ENCODE measurements at places on chromosomes 2 and 18. TPM values are rescaled to one million over a fixed set of nuclear protein-coding genes. Genes with fewer than 3 reads are reported as not detected.

- H3K27ac ChIP-seq: no peak overlapping the region
- H3K36me3 ChIP-seq: no peaks in the 10 kb centered on the region
- peaks cover 7% of the 10 kb centered on the region for H3K27me3 ChIP-seq
- no peak overlapping the region for H3K4me3 ChIP-seq
Measured at GRCh38 chr2:177896587-177896986, 176.0 kb downstream of the PDE11A start.

The GULP1 gene
- not detected for total RNA-seq

GRCh38 chr2:231482806-231483391, 18.6 kb upstream of the NCL start:
- H3K36me3 ChIP-seq: no peaks in the 10 kb centered on the region
- peak overlapping the region; percentile 70 for H3K4me3 ChIP-seq
- peaks cover 21% of the 10 kb centered on the region for H3K4me1 ChIP-seq
- DNase-seq: peak; percentile 60
- no peaks in the 10 kb centered on the region for H3K27me3 ChIP-seq
- peak overlapping the region; percentile 79 for H3K27ac ChIP-seq

GRCh38 chr18:38933322-38933721, 1367.7 kb upstream of the CELF4 start:
- H3K27ac ChIP-seq: no peak overlapping the region
- no peak overlapping the region for H3K4me3 ChIP-seq
- no peaks in the 10 kb centered on the region for H3K4me1 ChIP-seq
- H3K36me3 ChIP-seq: no peaks in the 10 kb centered on the region
- no peaks in the 10 kb centered on the region for H3K27me3 ChIP-seq

DNA sequence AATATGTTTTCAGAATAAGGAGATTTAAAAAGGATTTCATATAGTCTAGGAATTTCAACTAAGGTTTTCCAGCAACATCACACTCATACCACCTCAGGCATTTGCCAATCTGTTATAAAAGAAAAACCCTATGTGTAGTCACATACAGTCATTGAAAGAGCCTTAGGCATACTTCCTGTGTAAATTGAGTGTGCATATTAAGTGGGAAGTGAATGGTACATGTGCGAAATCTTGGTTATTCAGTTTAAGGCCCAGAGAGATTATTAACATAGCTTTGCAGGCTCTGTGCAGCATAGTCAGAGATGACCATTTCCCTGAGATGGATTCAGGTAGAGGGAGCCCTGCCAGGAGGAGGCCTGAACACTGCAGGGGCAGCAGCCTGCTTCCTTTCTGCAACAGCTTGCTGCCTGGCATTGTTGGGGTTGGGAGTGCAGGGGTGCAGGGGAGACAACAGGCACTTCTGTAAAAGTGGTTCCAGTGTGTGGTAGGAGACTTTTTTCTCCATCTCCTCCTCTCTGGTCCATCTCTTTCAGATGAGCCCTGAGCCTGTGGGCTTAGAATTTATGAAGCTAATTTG, 100.1 kb upstream of the OSR1 start:
- peaks cover 5% of the 10 kb centered on the region for H3K27me3 ChIP-seq
- no peaks in the 10 kb centered on the region for H3K36me3 ChIP-seq
- no peak overlapping the region for H3K27ac ChIP-seq
- no peak overlapping the region for H3K4me3 ChIP-seq
- DNase-seq: no peak
- no peaks in the 10 kb centered on the region for H3K4me1 ChIP-seq

DNA sequence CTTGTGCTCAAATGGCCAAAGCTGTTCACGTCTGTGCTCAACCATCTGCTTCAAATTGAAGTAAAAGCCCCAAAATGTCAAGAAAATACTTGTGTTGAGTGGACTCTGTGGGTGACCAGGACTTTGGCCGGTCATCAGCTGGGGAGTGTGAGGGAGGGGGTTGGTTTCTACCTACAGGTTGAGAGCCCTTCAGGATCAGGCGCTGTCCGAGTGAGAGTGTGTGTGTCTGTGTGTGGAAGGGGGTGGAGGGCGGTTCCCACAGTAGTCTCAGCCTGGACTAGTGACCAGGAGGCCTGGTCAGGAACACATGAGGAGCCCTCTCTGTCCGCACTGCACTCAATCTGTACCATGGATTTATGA, 34.2 kb downstream of the ATOH8 start:
- peaks cover 2% of the 10 kb centered on the region for H3K4me1 ChIP-seq
- no peak overlapping the region for H3K4me3 ChIP-seq
- no peaks in the 10 kb centered on the region for H3K36me3 ChIP-seq
- peaks cover 8% of the 10 kb centered on the region for H3K27me3 ChIP-seq
- DNase-seq: no peak

DNA sequence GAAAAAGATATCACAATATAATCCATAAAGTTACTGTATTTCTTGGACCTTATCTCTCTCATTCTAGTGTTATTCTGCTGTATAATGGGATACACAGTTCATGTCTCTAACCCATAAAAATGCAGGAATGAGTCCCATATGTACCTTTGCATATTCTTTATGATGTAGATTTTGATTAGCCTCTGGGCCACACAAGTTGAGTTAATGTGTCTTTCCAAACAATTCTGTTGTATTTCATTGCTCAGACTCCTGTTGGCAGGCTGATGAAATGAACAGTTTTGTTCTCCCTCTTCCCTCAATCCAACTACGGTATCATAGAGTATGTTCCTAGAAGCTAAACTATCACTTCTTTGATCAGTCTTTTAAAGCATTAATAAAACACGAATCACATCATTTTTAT, 113.2 kb upstream of the SATB2 start:
- no peaks in the 10 kb centered on the region for H3K36me3 ChIP-seq
- H3K27me3 ChIP-seq: peaks cover 12% of the 10 kb centered on the region
- no peak overlapping the region for H3K27ac ChIP-seq
- H3K4me1 ChIP-seq: no peaks in the 10 kb centered on the region
- no peak for DNase-seq

The ASB18 gene
- total RNA-seq: not detected

GRCh38 chr18:67467188-67467587, 49.3 kb downstream of the DSEL start:
- H3K4me1 ChIP-seq: peaks cover 14% of the 10 kb centered on the region
- H3K27ac ChIP-seq: no peak overlapping the region
- H3K4me3 ChIP-seq: no peak overlapping the region

GRCh38 chr2:21234001-21234400, 110.2 kb downstream of the TDRD15 start:
- DNase-seq: no peak
- H3K27me3 ChIP-seq: peaks cover 7% of the 10 kb centered on the region
- no peaks in the 10 kb centered on the region for H3K36me3 ChIP-seq
- no peaks in the 10 kb centered on the region for H3K4me1 ChIP-seq
- H3K4me3 ChIP-seq: no peak overlapping the region

The IFT172 gene
- total RNA-seq: 32.2 TPM

- no peak overlapping the region for H3K27ac ChIP-seq
- H3K27me3 ChIP-seq: no peaks in the 10 kb centered on the region
- H3K36me3 ChIP-seq: no peaks in the 10 kb centered on the region
Measured at GRCh38 chr2:50480507-50480906, 551.4 kb downstream of the NRXN1 start.

DNA sequence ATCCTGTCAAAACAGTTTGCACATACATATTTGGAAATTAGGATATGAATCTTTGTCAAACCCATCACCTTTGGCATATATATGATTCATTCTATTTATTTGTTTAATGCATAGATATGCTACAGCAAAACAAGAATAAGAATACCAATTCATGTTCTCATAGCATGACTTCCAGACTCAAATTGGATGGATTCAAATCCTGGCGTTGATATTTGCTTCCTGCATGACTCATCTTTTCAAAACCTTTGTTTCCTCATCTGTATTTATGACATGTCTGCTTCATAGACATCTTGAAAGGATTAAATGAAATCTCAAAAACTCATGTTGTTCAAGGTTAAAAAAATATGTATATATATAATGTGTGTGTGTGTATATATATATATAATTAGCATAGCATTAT, 261.3 kb downstream of the MBD5 start:
- peaks cover 18% of the 10 kb centered on the region for H3K4me1 ChIP-seq
- no peak overlapping the region for H3K27ac ChIP-seq
- peaks cover 27% of the 10 kb centered on the region for H3K36me3 ChIP-seq
- DNase-seq: no peak

The AGFG1 gene
- 55.0 TPM for total RNA-seq

The POTEE gene
- 0.18 TPM for total RNA-seq

DNA sequence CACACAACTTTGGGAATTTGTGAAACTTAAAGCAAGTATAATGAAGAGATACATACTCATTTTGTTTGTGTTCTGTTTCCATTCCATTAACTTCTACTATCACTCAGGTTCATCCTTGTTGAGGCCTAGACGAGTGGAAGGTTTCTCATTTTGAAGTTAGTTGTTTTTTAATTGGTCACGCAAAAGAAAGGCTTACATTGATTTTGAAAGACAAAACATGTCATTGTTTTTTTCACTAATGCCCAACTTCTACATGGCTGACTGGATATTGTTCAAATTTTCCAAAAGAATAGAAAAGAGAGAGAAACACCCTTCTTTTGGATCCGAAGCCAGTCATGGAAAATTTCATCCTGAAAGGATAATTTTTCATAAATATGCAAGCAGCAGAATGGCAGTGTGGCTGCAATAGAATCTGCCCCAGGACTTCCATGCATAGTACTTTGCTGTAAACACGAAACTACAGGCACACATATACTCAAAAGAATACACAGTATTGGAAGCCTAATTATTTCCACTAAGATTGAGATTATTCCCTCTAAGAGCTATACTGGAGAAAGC, 27.4 kb downstream of the PRKCE start:
- H3K27ac ChIP-seq: no peak overlapping the region
- H3K4me1 ChIP-seq: peaks cover 8% of the 10 kb centered on the region
- no peak for DNase-seq
- no peak overlapping the region for H3K4me3 ChIP-seq
- H3K27me3 ChIP-seq: no peaks in the 10 kb centered on the region

The GPR155 gene
- 23.9 TPM for total RNA-seq

- H3K27ac ChIP-seq: no peak overlapping the region
- DNase-seq: no peak
- peaks cover 45% of the 10 kb centered on the region for H3K27me3 ChIP-seq
Measured at GRCh38 chr18:39840856-39841481, 2114.1 kb upstream of the PIK3C3 start.

- no peak overlapping the region for H3K27ac ChIP-seq
- H3K27me3 ChIP-seq: no peaks in the 10 kb centered on the region
- peaks cover 4% of the 10 kb centered on the region for H3K4me1 ChIP-seq
Measured at GRCh38 chr18:74930616-74931015, 278.3 kb downstream of the PTGR3 start.

DNA sequence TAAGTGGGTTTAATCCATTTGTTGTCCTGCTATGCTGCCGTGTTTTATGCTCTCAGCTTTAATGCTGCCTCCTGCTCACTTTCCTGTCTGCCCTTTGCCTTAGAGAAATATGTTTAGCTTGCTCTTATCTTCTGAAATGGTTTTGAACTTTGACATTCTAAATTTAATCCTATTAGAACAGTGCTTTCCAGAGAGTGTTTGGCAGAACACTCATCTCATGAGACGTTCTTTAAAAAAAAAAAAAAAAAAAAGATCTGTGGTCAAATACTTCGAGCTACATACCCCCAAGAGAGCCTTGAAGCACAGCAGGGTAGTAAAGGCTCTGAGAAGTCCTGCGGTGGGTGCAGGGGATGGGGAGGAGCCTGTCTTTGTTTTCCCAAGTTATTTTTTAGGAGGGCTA, 161.3 kb downstream of the SPP2 start:
- H3K27ac ChIP-seq: no peak overlapping the region
- H3K4me1 ChIP-seq: peaks cover 17% of the 10 kb centered on the region
- no peaks in the 10 kb centered on the region for H3K27me3 ChIP-seq
- peaks cover 5% of the 10 kb centered on the region for H3K36me3 ChIP-seq
- DNase-seq: no peak
- no peak overlapping the region for H3K4me3 ChIP-seq

GRCh38 chr2:133598769-133599168, 30.5 kb upstream of the NCKAP5 start:
- no peak overlapping the region for H3K27ac ChIP-seq
- DNase-seq: no peak
- peaks cover 2% of the 10 kb centered on the region for H3K4me1 ChIP-seq
- H3K27me3 ChIP-seq: peaks cover 6% of the 10 kb centered on the region
- no peaks in the 10 kb centered on the region for H3K36me3 ChIP-seq
- no peak overlapping the region for H3K4me3 ChIP-seq

- H3K4me1 ChIP-seq: no peaks in the 10 kb centered on the region
Measured at GRCh38 chr2:797556-797955, 120.3 kb upstream of the TMEM18 start.

DNA sequence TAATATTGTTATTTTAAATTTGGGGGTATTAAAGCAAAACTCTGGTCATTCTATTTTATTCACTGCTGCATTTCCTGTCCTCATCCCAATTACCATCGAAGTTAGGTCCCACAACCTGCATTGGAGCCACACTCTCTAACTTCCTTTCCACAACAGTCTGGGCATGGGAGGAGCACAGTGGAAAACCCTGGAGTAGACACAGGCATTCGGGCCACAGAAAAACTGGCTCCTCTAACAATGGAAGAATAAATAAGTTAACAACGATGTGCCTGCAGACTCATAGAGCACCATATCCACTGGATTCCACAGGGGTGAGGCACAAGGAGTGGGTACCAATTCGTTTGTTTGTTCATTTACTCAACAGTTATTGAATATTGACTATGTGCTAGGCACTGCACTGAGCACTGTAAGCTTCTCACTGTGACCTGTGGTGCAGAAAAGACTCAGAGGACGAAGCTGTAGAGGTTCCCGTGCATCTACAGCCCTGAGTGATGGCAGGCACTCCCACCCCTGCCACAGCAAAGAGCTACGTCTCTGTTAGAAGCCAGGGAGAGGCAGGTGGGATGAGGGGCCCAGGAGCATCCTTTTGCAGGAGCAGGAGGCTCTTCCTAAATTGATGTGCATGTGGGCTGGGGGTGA, 154.2 kb upstream of the PGAP1 start:
- peaks cover 9% of the 10 kb centered on the region for H3K4me1 ChIP-seq
- DNase-seq: no peak
- H3K27ac ChIP-seq: peak overlapping the region; percentile 58
- peaks cover 73% of the 10 kb centered on the region for H3K36me3 ChIP-seq

The CXCR4 gene
- total RNA-seq: 366 TPM

DNA sequence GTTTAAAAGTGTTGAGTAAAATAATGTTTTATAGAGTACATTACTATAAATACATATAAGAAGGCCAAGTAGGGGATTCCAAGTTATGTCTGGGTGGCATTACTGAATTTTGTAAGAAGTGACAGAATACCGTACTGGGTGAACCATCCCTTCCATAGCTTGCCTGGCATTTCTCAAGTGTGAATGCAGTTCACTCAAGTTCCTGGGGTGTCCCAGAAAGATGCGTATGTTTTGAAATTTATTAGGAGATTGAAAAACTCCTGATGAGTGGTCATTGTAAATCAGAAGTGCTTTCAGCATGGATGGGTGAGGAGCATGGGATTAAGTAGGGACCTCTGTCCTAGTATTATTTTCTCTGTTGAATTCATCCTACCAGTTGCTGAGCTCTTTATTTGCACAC, 103.2 kb downstream of the VAPA start:
- no peak overlapping the region for H3K4me3 ChIP-seq
- no peaks in the 10 kb centered on the region for H3K4me1 ChIP-seq
- H3K36me3 ChIP-seq: no peaks in the 10 kb centered on the region
- no peak overlapping the region for H3K27ac ChIP-seq

The SCN2A gene
- not detected for total RNA-seq

The SLC5A6 gene
- total RNA-seq: 39.5 TPM

The CRYGD gene
- total RNA-seq: not detected

GRCh38 chr2:216590780-216591179, 42.4 kb upstream of the IGFBP2 start:
- H3K27ac ChIP-seq: no peak overlapping the region
- DNase-seq: no peak
- H3K36me3 ChIP-seq: no peaks in the 10 kb centered on the region
- H3K4me3 ChIP-seq: no peak overlapping the region

The UGT1A10 gene
- total RNA-seq: not detected

Data from naive thymus-derived CD8-positive, alpha-beta T cell (primary cell).